KG1 (cell line): ENCODE measurements at places on chromosomes 6 and 20.

- DNase-seq: no peak
Observed at GRCh38 chr6:170459451-170459850, 93.7 kb downstream of the PSMB1 start.

GRCh38 chr6:144179237-144179636, 28.9 kb downstream of the STX11 start:
- DNase-seq: no peak

- DNase-seq: no peak
Observed at GRCh38 chr20:21344206-21344900, 41.2 kb downstream of the XRN2 start.

DNA sequence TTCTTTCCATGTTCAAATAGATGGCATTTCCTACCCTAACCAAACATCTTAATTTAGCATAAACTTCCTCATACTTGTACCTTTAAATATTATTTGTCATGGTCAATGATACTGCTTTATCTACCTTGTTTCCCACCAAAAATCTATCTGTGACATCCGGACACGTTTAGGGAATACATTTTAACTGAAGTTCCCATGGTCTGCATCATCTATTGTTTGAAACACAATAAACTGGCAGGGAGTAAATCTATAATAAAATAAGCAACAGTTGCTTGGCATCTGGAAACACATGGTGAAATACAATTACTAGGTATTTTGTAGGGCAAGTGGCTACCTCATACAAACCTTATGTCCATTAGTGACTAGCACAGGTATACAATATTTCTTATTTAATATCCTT, 289.1 kb downstream of the GJA1 start:
- DNase-seq: no peak

DNA sequence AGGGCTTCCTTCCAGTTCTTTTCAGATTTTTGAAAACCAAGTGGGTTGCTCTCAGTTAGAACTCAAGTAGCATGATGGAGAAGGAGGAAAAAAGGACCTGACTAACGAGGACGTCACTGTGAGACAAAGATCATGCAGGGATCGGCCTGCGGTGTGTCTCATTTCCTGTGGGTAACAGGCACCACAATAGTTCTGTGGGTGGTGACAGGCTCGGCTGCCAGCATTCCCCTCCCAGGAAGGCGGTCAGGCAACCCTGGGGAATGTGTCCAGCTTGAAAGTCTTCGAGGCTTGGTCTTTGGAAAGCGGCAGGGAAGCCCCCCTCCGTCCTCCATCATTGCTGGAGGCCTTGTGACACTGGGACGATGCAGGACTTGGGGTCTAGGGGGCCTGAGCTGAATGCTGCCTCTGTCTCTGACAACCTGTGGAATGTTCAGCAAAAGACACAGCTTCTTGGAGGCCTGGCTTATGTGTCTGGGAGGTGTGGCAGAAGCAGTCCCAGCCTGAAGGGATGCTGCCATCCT, 121.0 kb downstream of the BCAS1 start:
- no peak for DNase-seq

GRCh38 chr20:46121184-46121930, 3.2 kb downstream of the CD40 start:
- no peak for DNase-seq

DNA sequence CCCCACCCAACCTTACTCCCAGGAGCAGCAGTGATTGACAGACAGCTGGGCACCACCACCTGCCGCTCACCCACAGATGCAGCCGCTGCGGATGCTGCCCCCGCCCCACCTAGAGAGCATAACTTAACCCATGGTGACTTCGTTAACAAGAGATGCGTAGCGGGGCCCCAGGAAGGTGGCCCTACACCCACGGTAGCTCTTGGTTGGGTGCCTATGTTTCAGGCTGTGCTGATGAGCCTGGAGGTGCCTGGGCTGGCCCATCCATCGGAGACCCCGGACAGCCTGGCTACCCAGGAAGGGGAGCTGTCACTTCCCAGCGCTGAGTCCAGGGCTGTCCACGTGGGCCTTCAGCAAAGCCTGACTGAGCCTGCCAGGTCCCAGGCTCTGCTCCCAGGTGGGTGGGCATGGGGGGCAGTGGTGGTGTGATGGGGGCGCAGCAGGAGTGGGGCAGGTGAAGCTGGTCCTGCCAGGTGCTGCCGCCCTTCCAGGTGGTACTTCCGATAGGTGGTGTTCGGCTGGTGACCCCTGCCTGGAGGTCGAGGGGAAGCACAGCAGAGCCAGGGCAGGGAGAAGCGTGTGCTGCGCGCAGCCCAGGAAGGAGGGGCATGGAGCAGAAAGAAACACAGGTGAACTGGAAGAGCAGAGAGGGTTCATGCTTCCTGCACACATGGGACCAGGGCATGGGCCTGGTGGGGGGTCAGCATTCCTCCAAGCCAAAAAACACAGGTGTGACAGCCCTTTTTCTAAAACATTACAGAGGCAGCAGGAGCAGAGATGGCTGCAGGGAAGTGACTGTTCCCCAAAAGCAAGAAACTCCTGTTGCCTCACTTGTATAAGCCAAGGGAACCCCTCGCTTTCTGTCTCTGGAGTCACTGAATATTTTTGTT, 56.9 kb downstream of the SYNJ2 start:
- DNase-seq: no peak

GRCh38 chr6:165962366-165962765, 205.3 kb downstream of the TBXT start:
- DNase-seq: no peak

DNA sequence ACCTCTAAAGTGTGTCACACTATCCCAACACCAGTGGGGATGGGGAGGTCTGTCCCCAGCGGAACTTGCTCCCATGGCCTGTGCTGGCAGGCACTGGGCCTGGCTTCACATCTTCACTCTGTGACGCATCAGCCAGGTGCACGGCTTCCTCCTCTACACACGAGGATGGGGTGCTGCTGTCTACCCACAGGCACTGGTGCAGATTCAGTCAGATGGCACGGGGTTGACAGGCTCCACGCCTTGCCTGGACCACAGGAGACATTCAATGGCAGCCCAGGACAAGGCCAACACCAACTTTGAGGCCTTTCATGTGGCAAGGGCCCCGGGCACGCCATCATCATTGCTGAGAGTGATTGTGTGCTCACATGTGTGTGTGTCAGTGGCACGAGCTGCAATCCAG, 92.4 kb downstream of the TMEM242 start:
- no peak for DNase-seq

DNA sequence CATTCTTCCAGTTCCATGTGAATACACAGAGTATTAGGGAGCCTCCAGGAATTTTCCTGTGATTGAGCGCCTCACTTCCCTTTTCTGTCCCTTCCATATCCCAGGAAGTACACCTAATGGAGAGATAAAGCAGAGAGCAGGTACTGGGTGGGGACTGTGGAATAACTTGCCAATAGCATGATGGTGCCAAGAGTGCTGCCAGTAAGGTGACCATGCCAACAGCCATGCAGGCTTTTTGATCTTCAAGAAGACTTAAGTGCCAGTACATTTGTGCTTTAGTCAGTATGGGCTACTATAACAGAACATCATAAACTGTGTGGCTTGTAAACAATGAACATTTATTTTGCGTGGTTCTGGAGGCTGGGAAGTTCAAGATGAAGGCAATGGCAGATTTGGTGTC, 160.2 kb upstream of the RIMS1 start:
- no peak for DNase-seq

GRCh38 chr6:135842618-135843392, 8.7 kb upstream of the PDE7B start:
- DNase-seq: no peak

- DNase-seq: no peak
Observed at GRCh38 chr6:44446626-44447300, 59.3 kb downstream of the CDC5L start.
